Heart right ventricle (tissue), 16 donors: ENCODE measurements at places on chromosomes 4 and X. TPM values are rescaled to one million over a fixed set of nuclear protein-coding genes. Genes with fewer than 3 reads are reported as not detected.

DNA sequence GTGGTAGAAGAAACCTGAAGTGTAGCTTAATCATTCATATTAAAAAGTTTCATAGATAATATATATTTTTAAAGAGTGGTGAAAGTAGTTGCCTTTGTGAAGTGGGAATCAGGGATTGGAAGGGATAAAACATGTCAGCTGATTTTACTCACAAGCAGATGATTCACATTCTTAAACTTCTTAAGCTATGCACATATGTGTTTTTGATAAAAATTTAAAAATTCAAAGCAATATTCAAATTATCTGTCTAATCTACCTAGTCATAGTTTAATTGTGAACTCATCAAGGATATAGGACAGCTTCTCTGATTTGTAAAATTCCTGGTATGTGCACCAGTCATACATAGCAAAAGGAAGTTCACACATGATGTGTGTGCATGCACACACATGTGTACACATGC is 520.6 kb upstream of the PITX2 start:
- no peak for DNase-seq

GRCh38 chr4:2823671-2824328 is 19.8 kb upstream of the ADD1 start:
- DNase-seq: no peak

- DNase-seq: no peak
Observed at GRCh38 chr4:133623847-133624246, 474.8 kb downstream of the PCDH10 start.

GRCh38 chrX:23656684-23657083 is 10.6 kb upstream of the PRDX4 start:
- no peak for DNase-seq

GRCh38 chr4:168475745-168476144 is 4.5 kb downstream of the DDX60L start:
- DNase-seq: no peak

Gene RNF175
- 0.13 TPM for polyA plus RNA-seq

GRCh38 chr4:132382243-132382642 is 766.9 kb upstream of the PCDH10 start:
- DNase-seq: no peak

DNA sequence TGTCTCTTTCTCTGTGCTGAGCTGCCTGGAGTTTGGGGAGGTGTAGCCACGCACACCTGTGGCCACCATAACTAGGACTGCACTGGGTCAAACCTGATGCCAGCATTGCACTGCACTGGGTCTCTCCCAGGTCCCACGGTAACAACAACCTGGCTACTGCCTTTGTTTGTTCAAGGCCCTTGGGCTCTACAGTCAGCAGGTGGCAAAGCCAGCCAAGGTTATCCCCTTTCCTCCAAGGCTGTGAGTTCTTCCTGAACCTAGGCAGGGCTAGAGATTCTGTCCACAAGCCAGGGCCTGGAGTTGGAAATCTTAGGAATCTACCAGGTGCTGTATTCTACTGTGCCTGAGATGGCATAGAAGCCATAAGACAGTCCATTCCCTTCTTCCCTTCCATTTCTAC is 126.7 kb upstream of the MAGEE2 start:
- no peak for DNase-seq

- no peak for DNase-seq
Observed at GRCh38 chr4:53479736-53480525, 102.5 kb downstream of the FIP1L1 start.

GRCh38 chr4:118953276-118953675 is 64.6 kb downstream of the SYNPO2 start:
- no peak for DNase-seq

Gene NWD2
- polyA plus RNA-seq: 0.03 TPM

Gene XPNPEP2
- 0.99 TPM for polyA plus RNA-seq

DNA sequence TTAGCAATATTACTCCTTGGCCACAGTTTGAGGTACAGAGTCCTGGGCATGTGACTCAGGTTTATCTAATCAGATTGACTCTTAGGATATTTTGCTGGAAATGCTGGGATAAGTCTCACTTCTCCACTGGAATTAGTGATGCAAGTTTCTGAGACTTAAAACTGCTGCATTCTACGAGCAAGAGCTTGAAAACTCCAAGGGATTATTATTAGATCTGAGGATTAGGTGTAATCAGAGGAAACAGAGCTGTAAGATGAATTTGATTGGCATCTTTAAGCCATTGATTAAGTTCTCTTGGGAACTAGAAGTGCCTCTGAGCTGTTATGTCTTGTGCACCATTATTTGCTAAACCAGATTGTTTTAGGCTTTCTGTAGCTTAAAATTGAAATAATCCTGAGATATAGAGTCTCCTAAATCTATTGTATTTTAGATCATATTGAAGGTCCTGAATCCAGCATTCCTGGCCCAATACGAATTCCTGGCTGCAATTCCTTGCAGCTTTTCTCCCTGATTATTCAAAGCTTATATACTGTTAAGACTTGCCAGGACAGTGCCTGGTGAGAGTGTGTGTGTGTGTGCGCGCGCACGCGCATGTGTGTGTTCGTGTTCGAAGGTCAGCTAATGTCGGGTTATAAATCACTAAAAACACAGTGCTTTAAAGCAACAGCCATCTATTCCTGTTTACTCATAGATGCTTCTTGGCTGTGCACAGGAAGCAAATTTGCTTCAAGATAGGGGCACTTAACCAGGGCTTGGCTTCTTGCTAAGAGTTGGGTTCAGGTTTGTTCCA is 735.1 kb downstream of the STIM2 start:
- DNase-seq: no peak

Gene ATOH1
- not detected for polyA plus RNA-seq

- DNase-seq: no peak
Observed at GRCh38 chr4:107618656-107619055, 101.4 kb downstream of the PAPSS1 start.

DNA sequence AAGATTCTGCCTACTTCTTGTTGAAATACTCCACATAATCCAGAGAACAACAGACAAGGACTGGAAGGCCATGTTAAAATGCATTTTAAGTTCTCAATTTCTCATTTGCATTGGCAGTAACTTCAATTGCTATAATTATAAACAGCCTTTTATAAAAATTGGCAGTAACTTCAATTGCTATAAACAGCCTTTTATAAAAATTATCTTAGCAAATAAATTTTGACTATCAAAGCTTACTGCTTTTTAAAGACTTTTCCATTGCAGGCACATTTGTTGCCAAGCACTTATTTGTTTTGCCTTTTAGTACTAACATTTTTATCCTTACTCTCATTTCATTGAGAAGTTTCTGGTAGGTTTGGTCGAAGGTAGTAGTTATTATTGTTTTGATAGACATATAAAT is 17.8 kb downstream of the SCFD2 start:
- no peak for DNase-seq

Gene SEL1L3
- 2.5 TPM for polyA plus RNA-seq

DNA sequence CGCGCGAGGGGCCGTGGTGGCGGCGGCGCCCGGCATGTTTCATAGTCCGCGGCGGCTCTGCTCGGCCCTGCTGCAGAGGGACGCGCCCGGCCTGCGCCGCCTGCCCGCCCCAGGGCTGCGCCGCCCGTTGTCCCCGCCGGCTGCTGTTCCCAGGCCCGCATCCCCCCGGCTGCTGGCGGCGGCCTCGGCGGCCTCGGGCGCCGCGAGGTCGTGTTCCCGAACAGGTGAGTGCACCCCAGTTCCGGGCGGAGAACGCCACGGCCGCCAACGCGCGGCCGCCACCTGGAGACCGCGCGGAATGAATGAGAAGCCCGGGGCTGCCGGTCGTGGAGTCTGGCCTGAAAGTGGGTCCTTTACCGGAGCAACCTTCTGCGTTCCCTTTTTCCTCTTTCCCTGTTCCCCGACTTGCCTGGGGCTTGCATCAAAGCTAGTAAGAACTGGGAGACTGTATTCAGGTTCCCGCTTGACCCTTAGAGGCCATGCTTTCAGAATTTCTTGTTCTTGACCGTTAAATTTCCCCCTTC is 429 bp downstream of the NOCT start:
- DNase-seq: no peak

- no peak for DNase-seq
Observed at GRCh38 chr4:19329631-19330030, 922.1 kb upstream of the SLIT2 start.

GRCh38 chrX:73562458-73562857 is 539 bp upstream of the CHIC1 start:
- DNase-seq: no peak

Gene ASMT
- polyA plus RNA-seq: 0.09 TPM

DNA sequence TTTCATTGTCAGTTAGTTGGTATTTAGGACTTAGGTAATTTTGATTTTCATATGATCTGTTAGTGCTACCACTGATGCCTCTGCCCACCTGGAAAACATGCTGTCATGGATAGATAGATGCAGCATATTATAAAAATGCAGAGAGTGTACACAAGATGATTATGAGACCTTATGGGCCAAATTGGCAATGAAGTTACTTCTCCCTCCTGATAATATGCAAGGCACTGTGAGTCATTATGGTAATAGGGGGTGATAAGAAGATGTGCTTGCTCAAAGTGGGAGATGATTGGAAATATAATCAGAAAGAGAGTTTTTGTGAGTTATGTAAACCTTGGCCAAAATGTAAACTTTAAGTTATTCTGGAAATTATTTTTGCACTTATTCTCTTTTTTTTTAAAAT is 56.6 kb upstream of the RHOH start:
- no peak for DNase-seq

DNA sequence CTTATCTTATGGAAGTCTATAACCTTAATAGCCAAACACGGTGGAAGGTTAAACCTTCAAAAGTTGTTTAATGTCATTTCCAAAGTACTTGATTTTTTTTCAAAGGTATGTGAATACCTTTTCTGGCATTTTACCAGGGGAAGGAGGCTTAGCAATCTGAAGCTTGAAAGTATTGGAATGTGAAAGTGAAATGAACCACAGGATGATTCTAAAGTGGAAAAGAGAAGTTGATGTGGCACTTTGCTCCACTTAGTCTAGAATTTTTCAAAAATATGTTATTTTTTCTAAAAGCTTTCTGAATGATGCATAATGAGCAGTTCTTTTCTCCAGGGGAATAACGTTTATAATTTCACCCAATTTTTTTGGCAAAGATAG is 19.2 kb downstream of the PI4K2B start:
- no peak for DNase-seq

DNA sequence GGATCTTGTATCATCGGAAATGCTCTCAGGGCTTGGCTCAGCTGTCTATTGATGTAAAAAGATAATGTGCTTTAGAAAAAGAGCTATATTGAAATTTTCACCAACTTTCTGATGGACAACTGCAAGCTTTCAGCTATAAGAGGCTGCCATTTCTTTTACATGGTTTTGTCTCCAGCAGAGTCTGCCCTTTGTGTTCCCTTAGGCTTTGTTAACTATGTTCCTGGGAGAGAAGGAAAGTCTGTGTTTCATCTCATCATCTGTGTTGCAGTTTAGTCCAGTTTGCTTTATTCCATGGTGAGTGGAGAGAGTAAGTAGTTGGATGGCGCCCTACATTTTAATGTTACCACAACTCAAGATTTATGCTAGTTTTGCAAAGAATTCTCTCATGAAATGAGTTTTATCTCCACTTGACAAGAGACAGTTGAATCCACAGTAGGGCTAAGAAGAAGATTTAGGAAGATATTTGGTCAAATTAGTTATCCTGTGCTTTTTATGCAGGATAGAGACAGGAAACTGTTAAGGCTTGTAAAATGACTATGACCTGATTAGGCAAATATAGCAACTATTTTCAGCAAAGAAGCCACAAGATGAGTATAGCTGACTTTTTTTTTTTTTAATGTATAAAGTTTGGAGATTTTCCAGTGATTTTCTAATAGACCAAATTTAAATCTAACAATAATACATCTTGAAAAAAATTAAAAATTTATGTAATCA is 16.5 kb downstream of the SEPTIN11 start:
- no peak for DNase-seq

Gene MAP7D2
- 0.73 TPM for polyA plus RNA-seq

DNA sequence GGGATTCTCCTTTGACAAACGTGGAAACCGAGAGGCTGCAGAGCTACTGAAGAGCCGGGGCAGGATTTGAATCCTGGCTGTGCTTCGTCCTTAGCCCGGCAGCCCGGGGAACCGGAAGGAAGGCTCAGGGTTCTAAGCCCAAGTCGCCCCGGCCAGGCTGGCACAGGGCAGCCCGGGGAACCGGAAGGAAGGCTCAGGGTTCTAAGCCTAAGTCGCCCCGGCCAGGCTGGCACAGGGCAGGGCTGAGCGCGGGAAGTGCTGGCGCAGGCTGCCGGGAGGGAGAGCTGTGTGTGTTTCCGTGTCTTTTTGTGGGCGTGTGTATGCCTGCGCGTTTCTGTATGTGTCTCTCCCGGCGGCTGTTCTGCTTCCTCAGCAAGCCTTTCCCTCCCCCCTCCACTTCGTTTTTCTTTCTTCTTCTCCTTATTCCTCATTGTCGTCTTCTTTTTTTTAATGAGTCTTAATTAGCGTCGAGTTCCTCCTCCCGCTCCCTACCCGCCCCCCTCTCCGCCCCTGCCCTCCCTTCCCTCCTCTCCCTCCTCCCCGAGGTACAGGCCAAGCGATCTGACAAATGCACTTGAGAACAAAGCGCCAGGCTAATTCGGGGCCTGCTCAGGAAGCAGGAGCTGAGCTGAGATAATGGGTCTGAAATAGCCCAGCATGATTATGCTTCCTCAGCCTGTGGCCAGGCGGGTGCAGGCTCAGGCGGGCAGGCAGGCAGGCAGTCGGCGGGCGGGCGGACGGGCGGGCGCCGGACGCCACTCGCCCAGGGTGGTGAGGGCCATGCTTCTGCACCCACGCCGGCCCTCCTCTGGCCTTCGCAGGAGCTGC is 65.9 kb downstream of the EFNB1 start:
- peak; percentile 55 for DNase-seq

Gene HSFX4
- polyA plus RNA-seq: 0.07 TPM

Gene BST1
- polyA plus RNA-seq: 2.9 TPM

Gene ATP6AP2
- 28.0 TPM for polyA plus RNA-seq

Gene WNK3
- 0.22 TPM for polyA plus RNA-seq

DNA sequence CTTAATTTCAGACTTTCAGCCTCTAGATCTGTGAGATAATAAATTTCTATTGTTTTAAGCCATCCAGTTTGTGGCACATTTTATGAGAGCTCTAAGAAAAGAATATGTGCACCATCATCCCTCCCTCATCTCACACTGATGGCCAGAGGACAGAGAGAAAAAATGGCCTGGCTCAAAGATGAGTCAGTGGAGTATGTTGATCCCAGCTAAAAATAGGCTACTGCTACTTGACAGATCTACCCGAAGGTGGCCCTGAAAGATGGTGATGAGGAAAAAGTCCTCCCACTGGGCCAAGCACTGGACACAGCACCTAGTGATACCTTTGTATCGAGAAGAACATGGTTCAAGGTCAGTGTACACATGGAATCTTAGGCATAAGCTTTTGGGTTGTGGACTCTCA is 38.2 kb upstream of the DCTD start:
- no peak for DNase-seq

Gene CXCL11
- polyA plus RNA-seq: not detected

Gene IL21
- not detected for polyA plus RNA-seq

Gene ZAR1
- not detected for polyA plus RNA-seq

GRCh38 chrX:136497556-136498052 is at the start of gene HTATSF1:
Gene HTATSF1, plus strand, starts transcription at chrX:136497592. Its CDS starts 93 bp downstream, at chrX:136497685.
- DNase-seq: peak; percentile 9

- no peak for DNase-seq
Observed at GRCh38 chr4:109877400-109877799, 29.5 kb downstream of the LRIT3 start.

Gene DRD5
- polyA plus RNA-seq: not detected

- DNase-seq: no peak
Observed at GRCh38 chr4:77619408-77619807, 13.8 kb downstream of the CXCL13 start.

- DNase-seq: no peak
Observed at GRCh38 chrX:38820751-38821150, 19.5 kb downstream of the MID1IP1 start.

Gene TRIM75
- polyA plus RNA-seq: not detected

Gene TCEAL7
- polyA plus RNA-seq: 5.6 TPM
